Activated CD8-positive, alpha-beta T cell treated with anti-CD3 and anti-CD28 coated beads, Interleukin-2, amount 10 ng/mL, durations not matched to agents 7 days and 5 days (primary cell): ENCODE measurements at places on chromosomes 2 and 18. TPM values are rescaled to one million over a fixed set of nuclear protein-coding genes. Genes with fewer than 3 reads are reported as not detected.

Gene FIGLA
- total RNA-seq, result not detected

Gene C2orf15
- 0.37 TPM for total RNA-seq

DNA sequence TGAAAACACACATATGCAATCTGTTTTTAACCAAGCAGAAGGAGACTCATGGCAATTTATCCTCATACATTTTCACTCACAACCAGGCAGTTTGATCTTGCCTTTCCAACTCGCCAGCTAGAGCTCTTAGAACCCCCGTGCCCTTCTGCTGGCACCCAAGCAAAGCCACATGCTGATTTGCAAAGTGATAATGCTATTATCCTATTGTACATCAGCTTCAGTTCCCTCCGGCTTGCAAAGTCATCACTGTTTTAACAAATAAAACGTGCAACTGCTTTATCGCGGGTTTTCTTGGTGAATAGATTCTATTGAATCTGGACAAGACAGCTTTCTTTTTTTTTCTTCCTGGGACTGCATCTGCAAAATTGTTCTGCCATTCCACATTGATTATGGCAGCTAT lies 314.6 kb downstream of the LNPK start:
- H3K4me1 ChIP-seq, result no peaks in the 10 kb centered on the region
- no peak for DNase-seq
- H3K4me3 ChIP-seq, result no peak overlapping the region

GRCh38 chr2:133504566-133505505 lies 63.4 kb downstream of the NCKAP5 start:
- no peaks in the 10 kb centered on the region for H3K27me3 ChIP-seq
- no peak overlapping the region for H3K27ac ChIP-seq
- no peaks in the 10 kb centered on the region for H3K4me1 ChIP-seq
- no peak overlapping the region for H3K4me3 ChIP-seq
- DNase-seq, result no peak

DNA sequence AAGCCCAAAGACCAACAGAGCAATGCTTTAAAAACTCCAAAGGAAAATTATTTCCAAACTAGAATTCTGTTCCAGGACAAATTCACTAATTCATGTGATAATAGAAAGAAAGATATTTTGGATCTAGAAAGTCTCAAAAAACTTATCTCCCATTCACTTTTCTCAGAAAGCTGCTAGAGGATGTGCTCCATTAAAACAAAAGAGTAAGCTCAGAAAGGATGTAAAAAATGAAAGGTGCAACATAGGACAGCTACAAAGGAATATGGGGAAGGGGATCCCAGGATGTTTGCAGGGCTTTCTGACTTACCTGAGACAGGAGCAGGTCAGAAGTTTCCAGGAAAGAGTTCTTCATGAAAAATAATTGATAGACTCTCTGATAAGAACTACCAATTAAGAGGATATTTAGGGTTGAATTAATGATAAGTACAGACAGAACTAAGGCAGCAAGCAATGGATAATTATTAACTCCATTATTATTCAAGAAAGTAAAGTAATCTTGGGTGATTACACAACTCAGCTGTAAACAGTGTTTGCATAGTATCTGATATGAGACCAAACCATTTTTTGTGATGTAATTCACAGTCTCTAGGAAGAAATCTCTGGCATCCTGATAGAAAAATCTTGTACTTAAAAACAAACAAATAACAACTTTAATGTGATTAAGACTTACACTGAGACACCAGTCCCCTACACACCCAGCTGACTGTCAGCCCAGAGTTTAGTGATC lies 20.9 kb downstream of the LYG1 start:
- no peak overlapping the region for H3K4me3 ChIP-seq
- DNase-seq, result no peak
- no peaks in the 10 kb centered on the region for H3K27me3 ChIP-seq
- no peaks in the 10 kb centered on the region for H3K4me1 ChIP-seq

DNA sequence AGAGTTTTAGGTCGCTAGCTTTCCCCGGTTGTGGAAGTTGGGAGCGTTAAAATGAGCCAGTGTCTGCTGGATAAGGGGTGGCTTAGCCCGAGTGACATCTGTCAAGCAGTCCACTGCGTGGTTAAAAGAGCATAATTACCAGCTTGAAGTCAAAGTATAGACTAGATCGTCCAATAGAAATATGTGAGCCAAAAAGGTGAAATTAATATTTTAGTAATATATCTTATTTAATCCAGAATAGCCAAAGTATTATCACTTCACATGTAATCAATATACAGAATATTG lies 654 bp downstream of the COMMD1 start:
- H3K4me3 ChIP-seq, result peak overlapping the region; percentile 96
- H3K4me1 ChIP-seq, result peaks cover 22% of the 10 kb centered on the region
- H3K27me3 ChIP-seq, result no peaks in the 10 kb centered on the region
- H3K36me3 ChIP-seq, result no peaks in the 10 kb centered on the region

DNA sequence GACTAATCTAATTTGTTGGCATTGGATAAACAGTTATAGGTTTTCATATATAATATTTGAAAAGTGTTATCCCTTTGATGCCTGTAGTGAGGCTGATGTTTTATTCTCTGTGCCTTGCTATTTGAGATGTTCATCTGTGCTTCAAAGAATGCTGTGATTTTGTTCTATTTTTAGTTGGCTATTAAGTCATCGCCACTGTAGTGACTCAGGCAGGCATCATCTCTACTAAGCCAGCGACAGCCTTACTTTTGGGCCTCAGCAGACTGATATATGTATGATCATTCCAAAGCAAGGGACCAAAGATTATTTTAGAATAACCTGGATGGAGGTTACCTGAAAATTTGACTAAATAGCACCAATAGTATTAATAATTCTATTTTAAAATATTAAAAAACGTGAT lies 1674.5 kb upstream of the NXPH2 start:
- H3K4me1 ChIP-seq, result no peaks in the 10 kb centered on the region
- H3K27me3 ChIP-seq, result no peaks in the 10 kb centered on the region
- H3K4me3 ChIP-seq, result no peak overlapping the region
- H3K36me3 ChIP-seq, result no peaks in the 10 kb centered on the region
- H3K27ac ChIP-seq, result no peak overlapping the region

- H3K27ac ChIP-seq, result no peak overlapping the region
- no peaks in the 10 kb centered on the region for H3K36me3 ChIP-seq
- H3K4me3 ChIP-seq, result no peak overlapping the region
- peaks cover 7% of the 10 kb centered on the region for H3K4me1 ChIP-seq
Measured at GRCh38 chr18:22250591-22250996, 81.2 kb downstream of the GATA6 start.

GRCh38 chr2:178195390-178196166 lies 1.3 kb downstream of the OSBPL6 start:
- no peak overlapping the region for H3K27ac ChIP-seq
- no peaks in the 10 kb centered on the region for H3K36me3 ChIP-seq
- H3K4me1 ChIP-seq, result peaks cover 15% of the 10 kb centered on the region
- peak overlapping the region; percentile 66 for H3K4me3 ChIP-seq
